ENCODE measurements at places on chromosomes 12 and 14. TPM values are rescaled to one million over a fixed set of nuclear protein-coding genes. Genes with fewer than 3 reads are reported as not detected.

TMEM30B gene
- 1.1 TPM for total RNA-seq

MVK gene
- 31.2 TPM for total RNA-seq

PIWIL1 gene
- not detected for total RNA-seq

CRIP1 gene
- 5.0 TPM for total RNA-seq

ADAMTS20 gene
- not detected for total RNA-seq

TAPBPL gene
- 11.8 TPM for total RNA-seq

KRT6C gene
- total RNA-seq = not detected

RAD9B gene
- total RNA-seq = 0.59 TPM

E2F7 gene
- total RNA-seq = 16.5 TPM

KLRC2 gene
- 0.88 TPM for total RNA-seq

HSP90B1 gene
- 436 TPM for total RNA-seq

PLEKHH1 gene
- 1.1 TPM for total RNA-seq

CLEC4C gene
- total RNA-seq = not detected

LRP1-AS gene
- not detected for total RNA-seq

CD63 gene
- 3,128 TPM for total RNA-seq

Data from osteoblast (primary cell).